ENCODE measurements at places on chromosomes 3 and 15. TPM values are rescaled to one million over a fixed set of nuclear protein-coding genes. Genes with fewer than 3 reads are reported as not detected.

- DNase-seq = no peak
These were observed 31.7 kb upstream of the SUCLG2 start for GRCh38 chr3:67686069-67686468.

DNA sequence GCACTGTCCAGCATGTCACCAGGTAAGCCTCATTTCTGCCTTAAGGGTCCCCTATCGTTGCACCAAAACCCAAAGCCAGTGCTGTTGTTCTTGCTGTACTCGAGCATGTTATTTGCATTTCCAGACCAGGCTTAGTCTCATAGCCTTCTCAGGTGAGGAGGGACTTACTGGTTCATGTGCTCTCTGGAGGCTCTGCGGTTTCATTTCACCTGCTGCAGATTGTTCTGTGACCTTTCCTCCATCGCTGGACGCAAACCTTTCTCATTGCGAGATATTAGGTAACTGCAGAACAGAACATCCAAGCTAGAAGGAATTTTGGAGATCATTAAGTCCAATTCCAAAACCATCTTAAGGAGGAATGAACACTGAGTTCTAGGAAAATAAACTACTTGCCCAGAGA, 187.3 kb upstream of the BCL6 start:
- no peak for DNase-seq

GRCh38 chr3:183537295-183537730, 18.2 kb downstream of the KLHL6 start:
- no peak for DNase-seq

- no peak for DNase-seq
These were observed 183.8 kb downstream of the OPA1 start for GRCh38 chr3:193776626-193777358.

Gene ECE2
- polyA plus RNA-seq = not detected

Gene OR5K2
- polyA plus RNA-seq = 0.35 TPM

Gene CCDC13
- polyA plus RNA-seq = 2.1 TPM

Gene AP3B2
- polyA plus RNA-seq = 2.1 TPM

Gene MYO5C
- 21.8 TPM for polyA plus RNA-seq
